ENCODE measurements at places on chromosomes 16 and 17.

DNA sequence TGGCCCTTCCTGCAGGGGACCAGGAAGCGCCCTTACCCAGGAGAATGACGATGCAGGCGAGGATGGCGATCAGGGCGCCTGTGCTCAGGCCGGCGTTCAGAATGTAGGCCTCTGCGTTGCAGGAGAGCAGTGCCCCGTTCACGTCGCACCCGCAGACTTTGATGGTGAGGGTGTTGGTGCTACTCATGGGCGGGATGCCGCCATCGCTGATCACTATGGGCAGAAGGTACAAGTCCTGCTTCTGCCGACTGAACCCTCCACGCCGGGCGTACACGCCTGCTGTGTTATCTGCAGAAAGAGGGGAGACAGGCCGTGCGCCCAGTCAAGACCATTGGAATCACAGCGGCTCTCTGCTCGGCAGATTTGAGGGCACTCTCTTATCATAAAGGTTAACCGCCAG is 171.1 kb downstream of the CDH11 start:
- no peak for DNase-seq

- DNase-seq = no peak
These were observed 39.7 kb downstream of the NACA2 start for GRCh38 chr17:61551255-61551742.

GRCh38 chr16:81601008-81601428 is 156.4 kb downstream of the CMIP start:
- no peak for DNase-seq

GRCh38 chr17:51354936-51355335 is 94.6 kb downstream of the UTP18 start:
- DNase-seq = no peak

DNA sequence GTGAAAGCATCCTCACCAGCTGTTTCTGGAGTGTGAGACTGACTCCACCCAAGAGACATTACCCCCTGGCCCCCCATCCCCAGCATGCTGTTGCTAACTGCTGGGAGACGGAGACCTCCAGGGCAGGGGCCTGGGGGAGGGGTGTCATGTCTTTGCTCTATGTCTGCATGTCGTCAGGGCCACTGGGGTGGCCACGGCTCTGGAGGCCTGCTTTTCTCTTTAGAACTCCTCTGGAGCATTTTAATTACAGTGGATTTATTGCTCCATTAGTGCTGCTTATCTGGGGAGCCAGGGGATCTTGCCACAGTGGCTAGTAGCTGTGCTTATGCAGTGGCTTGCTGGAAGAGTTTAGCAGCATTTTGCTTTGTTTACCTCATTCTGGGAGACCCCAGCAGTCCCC is 32.3 kb downstream of the CLEC16A start:
- DNase-seq = no peak

DNA sequence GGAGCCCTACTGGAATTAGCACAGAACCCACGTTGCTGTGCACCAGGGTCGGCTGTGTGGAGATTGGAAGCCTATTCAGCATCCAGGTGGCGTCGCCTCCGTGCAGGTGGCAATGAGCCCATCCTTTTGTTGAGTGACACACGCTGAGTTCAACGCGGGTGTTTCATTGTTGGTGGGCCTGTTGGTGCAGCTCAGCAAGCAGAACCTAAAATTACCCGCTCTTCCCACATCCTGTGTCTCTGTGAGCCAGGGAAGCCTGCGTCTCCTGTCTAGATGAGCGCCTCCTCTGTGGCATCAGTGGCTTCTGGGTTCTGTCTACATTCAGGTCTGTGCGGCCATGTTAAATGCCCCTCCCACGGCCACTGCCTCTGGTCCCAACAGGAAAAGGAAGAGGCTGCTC is 14.5 kb downstream of the CD2BP2 start:
- DNase-seq = no peak

DNA sequence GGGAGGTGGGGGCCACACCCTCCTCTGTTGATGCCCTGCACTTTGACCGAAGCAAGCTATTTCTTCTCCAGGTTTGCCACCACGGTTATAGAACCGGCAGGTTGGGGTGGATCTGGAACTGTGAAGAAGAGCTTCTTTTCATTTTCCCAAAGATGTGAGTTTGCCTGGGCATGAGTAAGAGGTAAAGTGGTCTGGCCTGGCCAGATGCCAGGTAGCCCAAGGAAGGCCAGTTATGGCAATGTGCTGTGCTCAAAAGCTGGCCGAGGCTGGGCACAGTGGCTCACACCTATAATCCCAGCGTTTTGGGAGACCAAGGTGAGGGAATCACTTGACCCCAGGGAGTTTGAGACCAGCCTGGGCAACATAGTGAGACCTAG is 18.7 kb downstream of the ATP6V0D1 start:
- DNase-seq = no peak

GRCh38 chr17:56972111-56972730 is 5.7 kb upstream of the SCPEP1 start:
- no peak for DNase-seq

- no peak for DNase-seq
These were observed 1.3 kb downstream of the GJD3 start for GRCh38 chr17:40363111-40363827.

DNA sequence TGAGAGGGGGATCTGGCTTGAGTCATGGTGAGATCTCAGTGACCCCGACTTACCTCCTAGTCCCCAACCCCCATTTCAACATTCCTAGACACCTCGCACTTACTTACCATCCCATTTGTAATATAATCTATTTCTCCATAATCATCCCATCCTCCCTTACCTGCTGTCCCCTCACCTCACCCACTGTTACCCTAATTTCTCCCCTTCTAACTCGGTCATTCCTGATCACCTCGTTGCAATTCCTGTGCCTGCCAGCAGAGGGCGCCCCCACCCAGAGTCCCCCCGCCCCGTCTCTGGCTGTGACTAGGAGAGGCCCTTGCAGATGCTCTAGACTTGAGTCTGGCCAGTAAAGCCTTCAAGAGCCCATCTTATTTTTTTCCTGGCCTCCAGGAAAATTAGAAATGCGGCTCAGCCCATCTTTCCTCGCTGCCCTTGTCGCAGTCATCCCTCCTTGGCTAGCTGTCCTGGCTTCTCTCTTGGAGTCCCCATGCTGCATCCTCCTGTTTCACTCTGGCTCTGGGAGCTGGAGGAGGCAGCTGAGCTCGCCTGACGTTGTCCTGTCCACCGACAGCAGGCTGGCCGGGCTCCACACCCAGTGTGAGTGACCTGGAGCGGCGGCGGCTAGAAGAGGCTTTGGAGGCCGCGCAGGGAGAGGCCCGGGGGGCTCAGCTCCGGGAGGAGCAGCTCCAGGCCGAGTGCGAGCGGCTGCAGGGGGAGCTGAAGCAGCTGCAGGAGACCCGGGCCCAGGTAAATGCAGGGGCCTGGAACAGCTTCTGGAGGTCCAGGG is 5.0 kb downstream of the TBKBP1 start:
- DNase-seq = peak; percentile 43

- no peak for DNase-seq
These were observed 24.2 kb upstream of the MRPS23 start for GRCh38 chr17:57874058-57874419.

- no peak for DNase-seq
These were observed 325.9 kb downstream of the ZFHX3 start for GRCh38 chr16:72721981-72722380.

- DNase-seq = no peak
These were observed 72.2 kb upstream of the BRD7 start for GRCh38 chr16:50440991-50441390.

- no peak for DNase-seq
These were observed 35.6 kb upstream of the CACNG4 start for GRCh38 chr17:66928949-66929348.

GRCh38 chr16:21218153-21218552 is 6.8 kb upstream of the ZP2 start:
- DNase-seq = no peak

DNA sequence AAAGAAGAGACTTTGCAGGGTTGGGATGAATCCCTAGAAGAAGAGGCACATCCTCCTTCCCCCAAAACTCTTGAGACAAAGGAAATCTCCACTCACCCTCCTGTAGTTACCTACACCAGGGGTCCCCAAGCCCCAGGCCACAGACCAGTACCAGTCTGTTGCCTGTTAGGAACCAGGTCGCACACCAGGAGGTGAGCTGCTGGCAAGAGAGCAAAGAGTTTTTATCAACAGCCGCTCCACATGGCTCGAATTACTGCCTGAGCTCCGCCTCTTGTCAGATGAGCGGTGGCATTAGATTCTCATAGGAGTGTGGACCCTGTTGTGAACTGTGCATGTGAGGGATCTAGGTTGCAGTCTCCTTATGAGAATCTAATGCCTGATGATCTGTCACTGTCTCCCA is 98.9 kb downstream of the CCT6B start:
- no peak for DNase-seq

DNA sequence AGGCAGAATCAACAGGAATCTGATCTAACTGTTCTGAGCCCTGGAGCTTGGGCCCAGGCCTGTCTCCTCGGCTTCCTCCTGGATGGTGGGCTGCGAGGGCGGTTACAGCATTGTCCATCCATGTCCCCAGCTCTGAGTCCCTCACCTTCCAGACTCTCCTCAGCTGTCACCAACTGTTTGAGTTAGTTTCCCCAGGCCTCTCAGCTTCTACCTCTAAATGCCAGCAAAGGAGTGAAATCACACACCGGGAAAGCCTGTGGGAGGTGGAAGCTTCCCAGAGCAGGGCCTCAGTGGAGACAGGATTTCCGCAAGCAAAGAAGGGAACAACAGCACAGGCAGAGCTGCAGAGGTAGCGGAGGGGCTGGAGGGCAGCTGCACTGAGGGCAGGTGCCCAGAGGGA is 9.4 kb upstream of the PRPSAP2 start:
- no peak for DNase-seq

DNA sequence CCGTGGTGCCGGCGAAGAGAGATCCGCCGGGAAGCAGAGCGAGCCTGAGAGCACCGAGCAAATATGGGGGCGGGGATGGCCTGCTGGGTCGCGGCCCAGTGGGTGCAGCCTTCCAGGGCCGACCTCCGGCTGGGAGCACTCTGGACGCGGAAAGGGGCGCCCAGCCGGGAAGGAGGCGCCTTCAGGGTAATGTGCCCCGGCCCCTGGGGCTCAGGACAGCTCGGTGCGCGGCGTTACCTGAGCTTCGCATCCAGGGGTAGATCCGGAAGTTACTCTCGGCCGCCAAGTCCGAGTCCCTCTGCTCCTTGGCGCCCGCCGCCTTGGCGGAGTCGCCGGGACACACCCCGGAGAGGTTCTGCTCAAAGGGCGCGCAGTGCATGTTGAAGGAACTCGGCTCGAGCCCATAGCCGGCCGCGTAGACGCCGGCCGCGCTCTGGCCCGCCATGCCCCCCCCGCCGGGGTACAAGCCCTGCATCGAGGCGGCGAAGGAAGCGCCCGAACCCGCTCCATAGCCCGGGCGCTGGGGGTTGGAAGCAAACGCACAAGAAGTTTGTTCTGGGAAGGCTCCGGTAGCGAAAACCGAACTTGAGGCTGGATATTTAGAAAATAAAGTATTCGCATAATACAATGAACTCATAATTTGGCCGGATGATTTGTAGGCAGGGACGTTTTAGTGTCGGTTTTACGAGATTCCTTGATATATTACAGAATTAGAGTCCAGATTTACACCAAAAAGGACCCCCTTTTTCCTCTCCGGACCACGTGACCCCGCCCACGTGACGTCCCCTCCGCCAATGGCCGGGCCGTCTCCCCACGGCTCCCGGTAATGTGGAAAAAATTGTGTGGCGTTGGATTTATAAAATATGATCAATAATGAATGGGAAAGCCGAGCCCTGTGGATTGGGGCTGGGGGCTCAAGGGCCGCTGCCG is at the start of gene HOXB7:
Gene HOXB7 (minus strand): TSS at position 736 of the 930 bp plus-strand sequence. CDS start 99 bp downstream, at position 637.
- DNase-seq = no peak

DNA sequence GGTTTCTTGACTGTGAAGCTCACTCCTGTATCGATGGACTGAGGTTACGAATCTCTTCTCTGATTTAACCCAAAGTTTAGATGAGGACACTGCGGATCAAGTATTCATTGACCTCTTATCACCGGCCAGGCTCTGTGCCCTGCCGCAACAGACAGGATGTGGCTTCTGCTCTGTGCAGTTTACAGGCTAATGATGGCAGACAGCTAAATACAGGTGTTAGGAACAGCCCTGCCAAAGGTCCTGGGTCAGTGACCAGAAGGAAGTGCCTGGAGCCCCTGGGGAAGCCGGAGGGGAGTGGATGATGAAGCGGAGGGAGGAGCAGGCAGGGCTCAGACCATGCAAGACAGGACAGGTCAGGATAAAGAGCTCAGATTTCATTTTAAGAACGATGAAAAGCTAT is 44.4 kb downstream of the HAPSTR1 start:
- DNase-seq = no peak

DNA sequence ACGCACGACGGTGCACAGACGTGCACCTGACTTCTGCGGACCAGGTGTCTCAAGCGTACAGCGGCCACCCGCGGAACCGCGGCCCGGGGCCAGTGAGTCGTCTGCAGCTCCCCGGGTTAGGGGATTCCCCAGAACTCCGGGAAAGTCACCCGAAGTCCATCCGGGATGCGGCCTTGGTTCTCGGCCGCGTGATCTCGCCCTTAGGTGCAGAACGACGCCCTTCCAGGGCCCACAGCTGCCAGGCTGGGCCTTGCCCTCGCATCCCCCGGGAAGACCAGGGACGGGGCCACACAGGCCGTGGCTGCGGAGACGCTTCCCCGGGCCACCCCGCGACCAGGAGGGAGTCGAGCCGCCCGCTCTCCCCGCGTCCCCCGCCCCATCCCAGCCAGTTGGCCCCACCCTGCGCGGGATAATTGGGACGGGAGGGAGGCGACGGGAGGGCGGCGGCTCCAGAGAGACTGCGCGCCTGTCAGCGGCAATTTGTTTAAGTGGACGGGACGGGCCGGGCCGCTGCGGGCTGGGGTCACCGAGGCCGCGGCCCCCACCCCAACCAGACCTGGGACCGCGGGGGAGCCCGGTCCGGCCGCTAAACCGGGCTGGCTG is 3.6 kb upstream of the TBX2 start:
- DNase-seq = no peak

GRCh38 chr17:77281122-77281903 is 140.5 kb downstream of the SEC14L1 start:
- peak; percentile 40 for DNase-seq

DNA sequence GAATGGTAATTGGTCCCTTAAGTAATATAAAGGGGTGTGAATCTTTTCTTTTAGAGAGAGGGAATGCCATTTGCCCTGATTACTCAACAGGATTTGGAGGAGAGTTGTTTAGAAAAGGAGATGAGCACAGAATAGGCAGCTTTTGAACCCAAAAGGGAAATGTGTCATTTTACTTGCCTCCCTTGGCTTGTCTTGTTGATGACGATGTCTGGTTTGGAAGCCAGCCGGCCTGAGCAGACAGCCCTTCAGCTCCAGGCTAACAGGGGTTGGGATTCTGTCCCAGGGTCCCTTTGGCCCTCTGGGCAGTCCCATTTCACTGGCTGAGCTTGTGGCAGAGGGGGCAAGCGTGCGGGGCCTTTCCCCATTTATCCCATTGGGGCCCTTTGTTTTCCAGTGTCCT is 22.3 kb upstream of the PRKAR1A start:
- no peak for DNase-seq

Measured in NCI-H187 (cell line).